ENCODE measurements at places on chromosomes 6 and 20.

GRCh38 chr6:44672086-44672485 lies 284.6 kb downstream of the CDC5L start:
- no peak for DNase-seq

GRCh38 chr6:12001004-12001705 lies 11.0 kb upstream of the HIVEP1 start:
- DNase-seq: no peak

DNA sequence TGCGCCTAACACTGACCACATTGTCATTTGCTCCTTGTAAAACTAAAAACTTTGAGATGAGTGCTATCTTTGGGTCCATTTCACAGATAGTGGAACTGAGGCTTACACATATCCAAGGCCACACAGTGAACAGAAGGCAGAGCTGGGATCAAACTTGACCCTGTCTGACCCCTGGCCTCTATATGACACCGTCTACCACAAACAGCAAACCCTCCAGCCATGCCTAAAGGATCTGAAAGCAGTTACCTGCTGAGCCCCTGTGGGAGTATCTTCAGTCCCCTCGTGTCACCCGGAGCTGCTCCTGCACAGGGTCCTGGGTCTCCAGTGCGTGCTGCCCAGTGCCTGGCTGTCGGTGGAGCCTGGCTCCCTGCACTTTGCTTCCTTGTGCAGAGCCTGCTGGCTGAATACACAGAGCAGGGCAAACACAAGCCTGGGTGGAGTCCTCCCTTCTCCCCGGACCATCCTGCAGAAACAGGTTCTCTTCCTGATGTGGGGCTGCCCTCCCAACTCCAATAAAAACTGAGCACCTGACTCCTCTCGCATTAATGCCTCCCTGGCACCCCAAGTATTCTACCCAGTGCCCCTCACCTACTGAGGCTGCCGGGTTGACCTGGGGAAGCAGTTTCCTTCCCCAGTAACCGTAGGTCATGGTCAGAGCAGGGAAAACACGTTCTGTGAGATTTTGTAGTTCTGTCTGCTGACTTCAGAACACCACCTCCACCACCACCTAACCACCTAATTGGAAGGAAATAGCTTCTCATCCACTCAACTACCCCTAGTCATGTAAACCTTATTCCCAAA lies at the start of gene BCAS1:
Gene BCAS1 (minus strand): TSS at position 408 of the 801 bp plus-strand sequence. CDS start 11,876 bp downstream, outside the sequence.
- DNase-seq: no peak

DNA sequence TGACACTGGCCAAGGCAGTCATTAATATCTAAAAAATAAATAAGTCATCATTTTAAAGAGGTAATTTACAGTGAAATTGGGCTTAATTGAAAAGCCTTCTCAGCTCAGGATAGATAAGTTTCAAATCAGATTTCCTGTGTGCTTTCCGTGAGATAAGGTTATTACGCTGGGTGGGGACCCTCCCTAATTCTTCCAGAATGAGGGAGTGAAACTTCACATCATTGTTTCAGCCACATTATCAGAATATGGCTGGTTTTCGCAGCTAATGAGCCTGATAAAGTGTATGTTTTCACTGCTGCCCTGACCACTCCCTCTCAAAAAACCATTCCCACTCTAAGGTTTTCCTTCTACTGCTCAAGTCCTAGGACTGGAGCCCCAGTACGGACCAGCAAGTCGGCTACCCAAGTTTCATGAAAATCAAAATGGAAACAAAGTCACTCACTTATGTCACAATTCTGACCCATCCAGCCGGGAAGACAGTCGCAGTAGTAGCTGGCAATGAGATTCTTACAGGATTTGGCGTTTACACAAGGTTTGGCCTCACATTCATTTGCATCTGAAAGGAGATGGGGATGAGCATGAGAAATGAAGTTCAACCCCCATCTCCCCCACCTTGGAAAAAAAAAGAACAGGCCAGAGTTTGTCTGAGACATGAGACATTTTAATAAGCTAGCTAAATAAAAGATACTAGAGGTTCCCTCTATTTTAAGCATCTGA lies 24.6 kb downstream of the JAG1 start:
- DNase-seq: no peak

All from activated CD4-positive, CD25-positive, alpha-beta regulatory T cell treated with anti-CD3 and anti-CD28 coated beads, Interleukin-2, amount 50 U/mL, for 16 hours (primary cell).